ENCODE measurements at places on chromosomes 2 and 18.

GRCh38 chr2:186702501-186702900, 8.6 kb downstream of the FAM171B start:
- DNase-seq = no peak

- DNase-seq = no peak
Observed at GRCh38 chr2:58562276-58562675, 321.2 kb upstream of the FANCL start.

- DNase-seq = no peak
Observed at GRCh38 chr18:37661061-37661460, 95.5 kb upstream of the CELF4 start.

DNA sequence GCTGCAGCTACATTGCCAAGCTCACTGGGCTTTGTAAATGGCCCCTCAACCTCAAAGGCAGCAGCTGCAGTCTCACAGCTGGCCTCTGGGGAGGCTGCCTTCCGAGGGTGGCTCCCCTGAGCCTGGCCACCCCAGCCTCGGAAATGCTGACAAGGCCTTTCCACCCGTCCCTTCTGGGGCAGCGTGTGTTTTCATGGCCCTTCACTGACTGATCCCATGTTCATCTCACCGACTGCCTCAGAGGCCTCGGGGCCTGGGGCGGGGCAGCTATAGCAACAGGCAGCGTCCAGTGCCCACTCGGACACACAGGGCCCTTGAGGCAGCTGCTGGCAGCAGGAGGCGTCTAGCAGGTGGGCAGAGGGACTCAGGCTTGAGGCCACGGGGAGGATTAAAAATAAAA, 149.7 kb downstream of the GLI2 start:
- no peak for DNase-seq

DNA sequence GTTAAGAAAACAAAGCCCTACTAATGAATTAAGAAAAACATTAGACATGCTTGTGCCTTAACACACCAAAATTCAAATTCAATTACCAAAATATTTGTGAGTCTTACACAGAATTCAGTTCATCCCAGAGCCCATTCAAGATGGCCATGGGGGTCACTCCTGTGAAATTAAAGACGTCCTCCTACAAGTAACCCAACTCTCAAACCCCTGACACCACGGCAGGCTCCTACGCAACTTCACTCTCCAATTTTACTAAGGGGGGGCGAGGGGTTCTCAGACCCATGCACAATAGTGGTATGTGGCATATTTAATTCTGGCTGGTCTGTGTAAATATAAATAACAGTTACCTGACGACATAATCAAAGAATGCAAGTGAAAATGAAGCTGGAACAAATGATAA, 5.0 kb downstream of the ZNF516 start:
- no peak for DNase-seq

GRCh38 chr2:6685447-6685846, 180.3 kb downstream of the CMPK2 start:
- no peak for DNase-seq

All from HS-5 (cell line).